ENCODE measurements at places on chromosomes 7 and 10.
A peak's percentile ranks its signal among the peaks of the same experiment; 100 is the strongest.

DNA sequence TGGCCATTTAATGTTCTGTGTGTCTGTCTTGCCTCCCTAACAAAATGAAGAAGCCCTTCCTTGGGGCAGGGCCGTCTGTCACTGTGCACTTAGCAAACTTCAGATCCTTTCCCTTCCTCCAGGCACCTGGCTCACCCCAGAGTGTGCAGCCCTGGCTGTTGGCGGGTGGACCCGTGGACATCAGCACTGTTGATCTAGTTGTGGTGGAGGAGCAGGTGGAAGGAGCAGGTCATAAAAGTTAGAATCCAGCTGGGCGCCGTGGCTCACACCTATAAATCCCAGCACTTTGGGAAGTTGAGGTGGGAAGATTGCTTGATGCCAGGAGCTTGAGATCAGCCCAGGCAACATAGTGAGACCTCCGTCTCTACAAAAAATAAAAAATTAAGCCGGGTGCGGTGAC is 12.7 kb downstream of the RAB19 start:
- no peak for DNase-seq

GRCh38 chr7:97457054-97457453 is 274.8 kb upstream of the TAC1 start:
- DNase-seq: no peak

DNA sequence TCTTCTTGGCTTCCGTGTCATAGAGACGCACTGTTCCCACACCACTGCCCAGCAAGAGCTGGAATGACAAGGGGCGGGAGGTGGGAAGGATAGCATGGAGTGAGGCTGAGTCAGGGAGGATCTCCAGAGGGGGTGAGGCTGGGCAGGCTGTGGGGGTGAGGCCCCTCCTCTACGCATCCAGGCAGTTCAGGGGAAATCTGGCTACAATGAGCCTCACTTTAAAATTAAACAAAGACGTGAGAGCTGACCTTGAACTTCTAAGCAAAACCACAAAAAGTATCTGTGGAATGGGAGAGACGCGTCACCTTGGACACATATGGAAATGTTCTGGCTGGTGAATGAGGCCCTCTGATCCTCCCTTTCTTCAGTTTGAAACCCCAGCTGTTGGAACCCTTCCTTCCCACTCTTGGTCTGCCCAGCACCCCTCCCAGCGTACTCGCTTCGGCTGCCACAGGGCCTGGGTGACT is 17.7 kb downstream of the WDR91 start:
- no peak for DNase-seq

DNA sequence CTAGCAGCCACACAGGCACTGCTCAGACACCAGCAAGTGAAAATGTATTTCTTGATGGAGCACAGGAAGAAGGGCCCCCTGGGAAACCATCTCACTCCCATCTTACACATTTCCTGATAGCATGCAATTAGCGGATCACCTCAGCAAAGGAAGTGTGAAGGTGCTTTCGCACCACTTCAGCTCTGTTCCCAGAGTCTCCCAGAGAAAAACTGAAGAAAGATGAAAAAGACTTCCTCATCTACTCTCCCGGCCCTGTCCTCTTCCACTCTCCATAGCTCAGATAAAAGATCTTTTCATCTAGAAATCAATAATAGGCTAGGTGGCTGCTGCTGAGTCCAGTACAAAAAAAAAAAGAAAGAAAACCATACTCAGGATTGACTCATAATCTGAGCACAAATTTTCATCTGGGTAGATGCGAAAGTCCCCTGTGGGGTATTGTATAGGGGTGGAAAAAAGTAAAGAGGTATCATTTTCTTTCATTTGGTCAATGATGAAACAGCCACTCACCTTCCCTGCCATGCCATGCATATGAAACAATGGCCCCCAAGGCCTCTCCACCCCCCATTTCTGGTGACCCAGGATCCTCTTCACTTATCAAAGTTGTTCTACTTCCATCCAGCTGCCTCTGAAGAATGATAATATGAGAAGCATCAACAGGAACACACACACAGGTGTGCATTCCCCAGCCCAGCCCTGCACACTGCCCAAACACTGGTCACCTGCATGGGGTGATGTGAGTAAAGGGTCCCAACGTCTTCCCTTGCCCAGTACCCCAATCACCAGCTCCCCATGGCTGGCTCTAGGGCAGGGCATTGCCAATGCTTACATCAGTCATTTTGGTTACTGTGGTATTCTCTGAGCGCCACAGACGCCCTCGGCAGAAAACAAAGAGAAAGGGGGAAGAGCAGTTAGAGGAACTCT is 48.8 kb upstream of the DGKI start:
- no peak for DNase-seq

DNA sequence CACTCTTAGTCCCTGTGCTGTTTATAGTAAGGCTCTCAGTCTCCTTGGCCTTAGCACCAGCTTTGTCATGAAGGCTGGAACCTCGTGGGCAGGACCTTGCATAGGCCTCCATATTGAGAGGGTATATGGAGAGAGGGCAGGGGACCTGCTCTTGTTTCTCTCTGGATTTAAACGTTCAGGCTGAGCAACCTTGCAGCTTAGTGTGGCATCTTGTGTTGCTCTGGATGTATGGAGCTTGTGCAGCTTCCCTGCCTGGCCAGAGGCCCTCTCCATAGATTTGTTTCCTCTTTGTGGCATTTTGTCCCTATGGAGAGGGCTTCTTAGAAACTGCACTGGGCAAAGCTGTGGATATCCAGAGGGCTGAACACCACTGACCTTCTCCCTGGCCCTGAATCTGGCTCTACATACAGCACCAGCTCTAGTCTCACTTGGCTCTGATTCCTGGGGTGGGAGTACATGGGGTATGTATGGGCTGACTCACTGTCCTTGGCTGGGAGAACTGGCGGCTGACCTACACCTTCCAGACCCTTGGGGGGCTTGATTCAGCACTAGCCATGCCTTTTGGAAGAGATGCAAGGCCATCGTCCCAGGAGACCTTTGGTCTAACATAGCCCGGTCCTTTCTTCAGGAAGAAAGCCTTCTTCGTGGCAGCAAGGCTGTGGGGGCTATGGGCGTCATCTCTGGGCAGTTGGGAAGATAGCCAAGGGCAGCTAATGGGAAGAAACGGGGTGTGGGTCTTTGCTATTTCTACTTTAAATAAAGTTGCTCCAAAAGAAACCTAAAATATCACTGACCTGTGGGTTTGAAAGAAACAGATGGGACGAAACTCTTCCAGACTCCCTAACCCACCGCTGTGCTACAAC is 30.5 kb downstream of the ITPRIP start:
- DNase-seq: no peak

DNA sequence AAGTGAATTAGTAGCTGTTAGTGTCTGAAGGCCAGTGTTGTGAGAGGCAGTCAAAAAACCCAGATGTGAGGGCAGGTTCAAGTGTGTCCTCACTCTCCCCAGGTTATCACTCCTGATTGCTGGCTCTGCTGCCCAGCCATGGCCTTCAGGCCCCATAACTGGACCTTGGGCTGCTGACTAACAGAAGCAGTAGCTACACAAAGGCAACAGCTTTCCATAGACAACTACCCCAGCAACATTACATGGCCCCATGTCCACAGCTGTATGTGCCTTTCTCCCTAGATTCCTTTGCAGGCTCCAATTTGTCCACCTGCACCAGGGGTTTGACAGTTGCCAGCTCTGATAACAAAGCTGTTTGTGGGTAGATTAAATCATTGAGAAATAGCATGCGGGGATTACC is 297.8 kb downstream of the ARL4A start:
- DNase-seq: no peak

GRCh38 chr10:84789026-84789425 is 460.6 kb downstream of the CCSER2 start:
- DNase-seq: no peak

DNA sequence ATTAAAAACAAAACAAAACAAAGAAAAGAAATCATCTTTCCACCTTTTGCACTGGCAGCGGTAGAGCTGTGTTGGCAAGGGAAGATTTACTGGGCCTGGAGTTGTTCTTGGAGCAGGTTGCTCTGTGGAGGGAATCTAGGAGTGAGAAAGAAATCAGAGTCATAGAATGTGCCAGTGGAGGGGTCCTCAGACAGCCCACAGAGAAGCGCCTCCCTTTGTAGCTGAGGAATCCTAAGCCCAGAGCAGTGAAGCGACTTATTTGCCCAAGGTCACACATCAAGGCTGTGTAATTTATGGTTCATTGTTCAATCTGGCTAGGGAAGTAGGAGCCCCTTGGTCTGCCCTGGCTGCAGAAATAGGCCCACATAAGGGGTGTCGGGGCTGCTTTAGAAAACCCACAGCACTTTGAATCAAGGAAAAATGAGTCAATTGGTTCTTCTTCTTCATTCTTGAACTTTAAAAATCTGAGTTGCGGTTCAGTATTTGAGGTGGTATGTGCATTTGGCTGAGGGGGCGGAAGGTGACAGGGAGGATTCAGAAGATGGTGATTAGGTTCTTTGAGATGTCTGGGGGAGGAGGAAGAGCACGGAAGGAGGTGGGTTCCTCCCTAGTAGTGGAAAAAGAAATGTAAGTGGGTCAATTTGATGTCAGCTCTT is 253.7 kb downstream of the PTEN start:
- DNase-seq: peak; percentile 3

- DNase-seq: no peak
These were observed 263.6 kb upstream of the ZMIZ1 start for GRCh38 chr10:78805176-78805575.

DNA sequence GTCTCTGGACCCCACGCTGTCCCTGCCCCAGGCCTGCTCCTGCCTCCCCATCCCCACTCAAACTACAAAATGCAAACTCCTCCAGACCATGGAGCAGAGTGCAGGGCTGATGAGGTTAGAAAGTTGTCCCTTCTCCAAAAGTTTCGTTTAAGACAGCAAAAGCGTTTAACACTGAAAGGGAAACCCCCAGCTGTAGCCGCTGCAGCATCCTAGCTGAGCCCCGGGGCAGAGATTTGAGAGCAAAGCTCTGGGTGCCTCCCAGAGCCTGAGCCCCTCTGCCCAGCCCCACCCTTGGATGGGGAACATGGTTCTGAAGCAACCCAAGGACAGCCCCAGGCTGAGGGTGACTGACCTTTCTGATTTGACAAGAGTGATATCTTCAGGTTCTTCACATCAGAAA is 52.8 kb upstream of the ENO4 start:
- no peak for DNase-seq

DNA sequence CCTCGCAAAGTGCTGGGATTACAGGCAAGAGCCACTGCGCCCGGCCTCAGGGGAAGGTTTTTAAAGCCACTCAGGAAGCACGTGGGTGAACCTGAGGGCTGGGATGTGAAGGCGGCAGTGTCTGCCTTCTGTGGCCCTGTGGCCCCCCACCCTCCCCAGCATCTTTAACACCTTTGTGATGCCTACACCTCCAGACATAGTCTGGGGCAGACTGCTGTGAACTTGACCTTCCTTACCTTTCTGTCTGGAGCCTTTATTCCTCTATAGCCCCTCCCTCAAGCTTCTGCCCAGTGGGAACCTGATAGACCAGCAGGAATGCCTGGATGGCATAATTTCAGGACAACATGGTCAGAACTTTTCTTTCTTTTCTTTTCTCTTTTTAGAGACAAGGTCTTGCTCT is 550.2 kb downstream of the GALNT17 start:
- no peak for DNase-seq

- DNase-seq: peak; percentile 49
These were observed 15.6 kb downstream of the SHH start for GRCh38 chr7:155796381-155797261.

GRCh38 chr7:46256870-46257661 is 336.0 kb upstream of the IGFBP3 start:
- DNase-seq: no peak

Data from activated naive CD4-positive, alpha-beta T cell (primary cell).